ENCODE measurements at places on chromosomes 7 and 10.
A peak's percentile ranks its signal among the peaks of the same experiment; 100 is the strongest.

DNA sequence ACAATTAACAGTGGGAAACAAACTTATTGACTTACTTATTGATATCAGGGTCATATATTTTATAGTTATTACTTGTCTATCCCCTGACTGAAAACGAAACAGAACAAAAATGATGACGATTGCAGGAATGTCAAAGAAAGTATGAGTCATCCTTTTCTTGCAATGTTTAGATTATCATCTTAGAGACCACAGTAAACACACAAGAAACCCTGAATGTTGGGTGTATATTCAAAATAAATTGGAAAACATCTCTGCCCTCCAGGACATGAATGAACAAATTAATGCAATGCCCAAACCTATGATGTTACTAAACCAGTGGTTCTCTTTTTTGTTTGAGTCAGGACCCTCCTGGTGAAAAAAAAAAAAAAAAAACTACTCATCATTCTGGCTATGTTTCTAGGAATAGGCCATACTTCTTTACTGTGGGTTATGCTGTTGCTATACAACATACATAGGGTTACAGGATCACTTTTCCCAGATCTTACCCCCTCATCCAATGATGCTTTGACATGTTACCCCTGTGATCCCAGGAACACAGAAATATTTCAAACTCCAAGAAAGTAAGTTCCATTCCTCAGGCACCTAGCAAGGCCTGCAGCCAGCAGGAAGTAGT, 623.4 kb upstream of the IGFBP3 start:
- no peak for DNase-seq

DNA sequence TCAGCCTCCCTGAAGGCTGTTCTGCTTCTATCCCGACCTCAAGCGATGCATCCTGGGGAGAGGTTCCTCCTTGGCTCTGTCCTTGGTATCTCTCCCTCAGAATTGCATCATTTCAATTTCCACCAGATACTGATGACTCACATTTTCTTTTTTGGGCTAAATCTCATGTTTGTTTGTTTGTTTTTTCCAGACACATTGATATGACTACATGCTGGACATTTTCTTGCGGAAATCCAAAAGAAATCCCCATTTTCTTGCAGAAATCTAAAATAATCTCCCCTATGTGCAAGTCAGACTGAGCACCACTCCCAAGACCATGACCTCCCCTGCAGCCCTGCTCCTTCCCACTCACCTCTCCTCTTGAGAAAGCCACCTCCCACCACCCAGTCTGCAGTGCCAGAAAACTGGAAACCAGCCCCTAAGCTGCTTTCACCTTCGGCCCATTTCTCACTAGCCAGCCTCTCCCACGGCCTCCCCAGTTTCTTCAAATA, 260.2 kb upstream of the PRKCQ start:
- no peak for DNase-seq

DNA sequence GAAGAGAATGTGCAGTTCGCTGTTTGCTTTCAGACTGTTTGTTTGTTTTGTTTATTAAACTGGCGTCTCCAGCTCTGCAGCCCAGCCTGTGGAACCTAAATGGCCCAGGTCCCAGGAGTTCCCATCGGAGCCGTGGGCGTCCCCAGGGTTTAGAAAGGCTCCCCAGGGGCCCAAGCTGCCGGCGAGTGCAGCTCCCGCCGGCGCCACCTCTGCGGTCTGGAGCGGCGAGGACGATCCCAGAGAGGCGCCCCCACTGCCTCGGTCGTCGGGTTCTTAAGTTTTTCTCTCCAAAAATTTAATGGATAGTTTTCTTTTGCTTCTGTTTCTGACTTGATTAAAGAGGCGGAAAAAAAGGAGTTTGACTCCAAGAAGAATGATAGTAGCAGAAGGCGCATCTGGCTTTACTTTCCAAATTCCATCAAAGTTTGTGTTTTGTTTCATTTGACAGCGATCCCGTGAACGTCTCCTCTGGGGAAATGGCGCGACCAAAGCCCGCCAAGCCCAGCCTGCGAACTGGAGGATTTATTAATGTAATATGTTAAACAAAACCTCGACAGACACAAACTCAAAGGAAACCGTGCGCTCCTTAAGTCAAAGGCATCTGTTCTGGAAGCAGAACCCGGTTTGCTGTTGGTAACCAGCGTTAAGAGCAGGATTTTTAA, 718 bp upstream of the FZD1 start:
- peak; percentile 38 for DNase-seq

DNA sequence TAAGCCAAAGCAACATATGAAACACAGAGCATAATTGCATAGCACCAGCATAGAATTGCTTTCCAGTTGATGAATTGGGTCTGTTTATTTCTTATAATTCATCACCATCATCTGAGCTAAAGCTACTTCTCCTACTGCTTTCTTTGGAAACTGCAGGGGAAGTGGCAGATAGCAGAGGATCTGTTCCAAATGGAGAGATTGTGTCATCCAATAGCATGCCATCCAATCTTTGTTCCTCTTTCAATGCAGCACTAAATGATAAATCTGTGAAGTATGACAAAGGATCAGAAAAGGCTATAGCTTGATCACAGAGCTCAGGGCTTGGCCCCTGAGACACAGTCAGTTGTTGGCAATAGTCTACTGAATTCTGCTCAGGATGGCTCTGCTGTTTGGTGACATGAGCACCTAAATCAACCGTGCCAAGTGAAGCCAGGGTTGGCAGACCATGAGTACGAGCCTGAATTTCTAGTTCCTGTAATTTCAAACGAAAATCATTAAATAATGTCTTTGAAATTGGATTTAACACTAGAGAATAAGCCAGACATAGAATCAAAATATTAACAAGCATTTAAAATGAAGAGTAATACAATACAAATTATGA, 90.0 kb downstream of the TFEC start:
- DNase-seq, result no peak

DNA sequence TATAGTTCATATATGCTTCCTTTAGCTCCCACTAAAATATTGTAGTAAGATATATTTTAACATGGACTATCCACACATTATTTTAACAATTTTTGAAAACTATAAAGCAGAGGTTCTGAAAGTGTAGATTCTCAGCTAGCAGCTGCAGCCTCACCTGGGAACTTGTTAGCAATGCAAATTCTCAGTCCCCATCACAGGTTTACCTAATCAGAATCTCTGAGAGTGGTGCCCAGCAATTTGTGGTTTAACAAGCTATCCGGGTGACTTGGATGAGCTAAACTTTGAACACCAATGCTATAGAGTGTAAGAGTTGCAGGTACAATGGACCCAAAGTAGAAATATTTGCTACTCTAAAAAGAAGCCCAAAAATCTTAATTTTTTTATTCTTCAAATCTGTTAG, 99.8 kb upstream of the MDFIC start:
- no peak for DNase-seq

DNA sequence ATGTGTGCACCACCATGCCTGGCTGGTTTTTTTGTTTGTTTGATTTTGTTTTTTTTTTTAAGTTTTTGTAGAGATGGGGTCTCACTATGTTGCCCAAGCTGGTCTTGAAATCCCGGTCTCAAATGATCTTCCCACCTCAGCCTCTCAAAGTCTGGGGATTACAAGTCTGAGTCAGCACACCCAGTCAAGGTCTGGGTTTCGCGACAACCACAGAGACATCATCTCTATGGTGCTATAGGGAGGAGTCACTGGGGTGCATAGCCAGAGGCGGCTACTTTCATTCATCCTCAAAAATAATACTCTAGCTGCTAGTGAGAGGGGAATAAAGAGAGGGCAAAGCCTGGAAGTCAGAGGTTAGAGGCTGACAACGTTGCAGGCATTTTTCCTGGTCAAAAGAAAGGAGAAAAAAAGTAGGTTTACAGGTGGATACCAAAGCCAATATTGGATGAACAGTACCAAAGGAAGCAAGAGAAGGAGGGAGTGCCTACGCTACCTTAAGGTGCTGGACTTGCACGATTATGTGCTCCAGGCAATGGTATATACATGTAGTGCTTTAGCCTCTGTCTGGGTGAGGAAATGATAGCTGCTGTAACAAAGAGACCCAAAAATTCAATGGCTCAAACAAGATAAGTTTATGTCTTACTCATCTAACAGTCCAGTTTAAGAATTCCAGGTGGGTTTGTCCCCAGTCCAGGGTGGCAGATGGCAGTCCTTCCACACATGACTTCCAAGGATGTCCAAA, 178.3 kb downstream of the SKIDA1 start:
- DNase-seq, result no peak

DNA sequence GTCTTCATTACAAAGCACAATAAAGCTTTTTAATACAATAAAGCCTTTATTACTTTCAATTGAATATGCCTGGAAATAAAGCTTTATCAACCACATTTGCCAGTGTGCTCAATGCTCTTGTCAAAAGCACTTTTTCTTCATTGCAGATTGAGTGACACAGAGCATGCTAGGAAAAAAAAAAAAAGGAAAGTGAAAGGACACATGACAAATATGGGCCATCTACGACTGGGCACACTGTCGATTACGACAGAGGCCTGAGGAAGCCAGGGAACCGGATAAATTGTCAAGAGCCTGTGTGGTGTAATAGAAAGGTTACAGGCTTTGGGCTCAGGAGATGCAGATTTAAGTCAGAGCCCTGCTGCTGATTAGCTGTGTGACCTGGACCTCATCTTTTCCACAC, 84.8 kb upstream of the LRGUK start:
- DNase-seq, result no peak

GRCh38 chr7:17994079-17994850, 33.4 kb downstream of the PRPS1L1 start:
- no peak for DNase-seq

DNA sequence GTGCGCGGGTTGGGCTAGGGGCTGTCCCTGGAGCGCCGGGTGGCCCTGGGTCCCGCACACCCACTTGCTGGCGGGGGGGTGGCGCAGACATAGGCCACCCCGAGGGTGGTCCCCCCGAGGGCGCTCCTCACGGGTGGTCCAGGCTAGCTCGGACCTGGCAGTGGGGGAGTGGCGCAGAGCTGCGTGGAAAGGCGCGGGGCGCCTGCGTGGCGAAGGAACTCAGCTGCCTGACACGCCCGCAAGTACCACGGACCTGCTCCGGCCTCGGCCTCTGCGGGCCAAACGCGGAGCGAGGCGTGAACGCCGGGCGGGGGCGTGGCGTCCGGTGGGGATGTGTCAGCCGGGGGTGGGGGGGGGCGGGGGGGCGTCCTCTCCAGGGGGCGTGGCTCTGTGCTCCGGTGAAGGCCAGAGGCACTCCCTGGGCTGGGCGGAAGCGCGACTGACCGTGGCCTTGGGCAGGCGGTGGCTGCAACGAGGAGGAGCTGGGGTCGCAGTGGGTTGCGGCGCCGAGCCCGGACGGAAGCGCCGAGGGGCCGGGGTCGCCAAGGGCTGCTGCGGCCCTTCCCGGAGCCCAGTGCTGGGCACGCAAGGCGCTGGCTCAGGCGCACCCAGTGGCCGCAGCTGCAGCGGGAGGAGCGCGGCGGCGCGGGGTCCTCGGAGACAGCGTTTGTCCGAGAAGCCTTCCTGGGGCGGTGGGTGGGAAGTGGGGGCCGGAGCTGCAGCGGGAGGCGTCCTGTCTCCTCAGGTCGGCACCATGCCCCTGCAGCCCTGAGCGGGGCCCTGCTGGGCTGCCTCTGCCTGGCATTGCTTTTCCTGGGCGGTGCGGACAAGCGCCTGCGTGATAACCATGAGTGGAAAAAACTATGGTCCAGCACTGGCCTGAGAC, 58.9 kb upstream of the NUPR2 start:
- peak; percentile 11 for DNase-seq

DNA sequence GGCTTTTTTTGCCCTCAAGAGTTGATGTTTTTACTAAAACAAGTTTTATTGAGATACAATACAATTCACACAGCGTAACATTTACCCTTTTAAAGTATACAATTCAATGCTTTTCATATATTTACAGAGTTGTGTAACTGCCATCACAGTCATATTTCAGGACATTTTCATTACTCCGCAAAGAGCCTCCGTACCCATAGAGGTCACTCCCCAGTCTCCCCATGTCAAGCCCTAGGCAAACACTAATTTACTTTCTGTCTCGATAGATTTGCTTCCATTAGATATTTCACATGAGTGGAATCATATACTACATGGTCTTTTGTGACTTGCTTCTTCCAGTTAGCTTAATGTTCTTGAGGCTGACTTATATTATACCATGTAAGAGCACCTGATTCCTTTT, 183.8 kb downstream of the PRKCQ start:
- no peak for DNase-seq

- DNase-seq, result no peak
Observed at GRCh38 chr10:21150166-21150565, 253.1 kb upstream of the NEBL start.

GRCh38 chr7:64997927-64998391, 7.1 kb upstream of the ZNF117 start:
- no peak for DNase-seq

- DNase-seq, result no peak
Observed at GRCh38 chr10:7084280-7085005, 326.4 kb downstream of the SFMBT2 start.

DNA sequence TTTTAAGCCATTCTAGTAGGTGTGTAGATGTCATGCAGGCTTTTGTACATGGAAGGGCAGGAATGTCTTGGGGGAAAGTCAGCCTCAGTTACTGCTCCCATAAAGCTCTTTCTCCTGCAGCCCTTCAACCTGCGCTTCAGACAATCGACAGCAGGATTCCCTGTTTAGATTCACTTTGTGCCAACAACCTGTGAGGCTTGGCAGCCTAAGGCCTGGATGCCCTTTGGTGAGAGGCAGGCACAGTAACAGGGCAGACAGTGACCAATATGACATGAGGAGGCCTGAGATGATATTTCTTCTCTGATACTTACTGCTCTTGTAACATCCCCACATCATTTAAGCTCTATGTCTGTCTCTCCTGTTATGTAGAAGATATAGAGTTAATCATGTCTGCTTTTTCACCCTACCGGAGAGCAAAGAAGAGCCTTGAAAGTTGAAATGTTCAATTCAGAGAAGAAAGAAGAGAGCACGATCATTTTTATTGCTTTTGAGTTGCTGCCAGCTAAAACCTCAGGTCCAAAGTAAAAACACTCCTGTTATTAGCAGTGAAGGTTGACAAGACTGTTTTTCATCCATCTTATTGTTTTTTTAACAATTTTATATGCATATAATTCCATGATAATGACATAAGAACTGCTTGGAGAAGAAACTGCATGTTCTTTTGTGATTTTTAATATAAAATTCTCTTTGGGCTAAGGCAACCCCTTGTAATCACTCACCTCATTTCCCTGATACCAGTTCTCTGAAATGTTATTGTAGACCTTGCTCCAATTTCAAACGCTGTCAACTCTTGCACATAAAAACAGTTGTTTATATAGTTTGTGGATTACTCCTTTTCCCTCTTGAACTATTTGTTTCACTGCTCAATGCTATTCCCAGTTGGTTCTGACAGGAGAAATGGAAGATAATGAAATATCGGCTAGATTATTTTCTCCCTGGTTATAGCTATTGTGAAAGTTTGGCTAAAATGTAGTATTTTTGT, 140.9 kb downstream of the GALNT17 start:
- no peak for DNase-seq

DNA sequence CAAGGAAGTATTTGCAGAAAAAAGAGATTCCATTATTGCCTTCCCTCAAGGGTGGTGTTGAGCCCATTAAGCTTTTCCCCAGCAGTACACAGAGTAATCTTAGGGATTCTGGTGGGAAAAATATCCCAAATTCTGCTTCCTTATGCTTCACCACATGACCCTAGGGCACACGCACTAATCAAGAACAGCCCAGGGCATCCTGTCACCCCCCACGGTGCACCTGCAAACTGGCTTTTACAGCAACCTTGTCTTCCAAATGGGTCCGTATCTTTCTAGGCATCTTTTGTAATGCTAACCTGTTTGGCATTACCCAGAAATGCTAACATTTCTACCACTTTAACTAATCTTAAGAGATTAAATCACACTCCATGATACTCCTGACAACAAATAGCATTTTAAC, 926 bp upstream of the C7orf33 start:
- DNase-seq, result no peak

All from transverse colon (tissue), 4 donors.